NCI-H1436 treated with DMSO at 0.1 percent for 48 hours (cell line): ENCODE measurements at places on chromosomes 6 and 20.

DNA sequence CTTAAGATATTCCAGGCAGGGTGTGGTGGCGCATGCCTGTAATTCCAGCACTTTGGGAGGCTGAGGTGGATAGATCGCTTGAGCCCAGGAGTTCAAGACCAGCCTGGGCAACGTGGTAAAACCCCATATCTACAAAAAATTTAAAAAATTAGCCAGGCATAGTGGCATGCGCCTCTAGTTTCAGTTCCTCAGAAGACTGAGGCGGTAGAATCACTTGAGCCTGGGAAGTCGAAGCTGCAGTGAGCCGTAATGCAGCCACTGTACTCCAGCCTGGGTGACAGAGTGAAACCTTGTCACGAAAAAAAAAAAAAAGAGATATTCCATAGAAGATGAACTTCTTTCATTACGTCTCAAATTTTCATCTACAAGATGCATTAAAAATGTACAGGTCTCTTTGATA, 46.7 kb upstream of the ISM1 start:
- DNase-seq, result no peak

DNA sequence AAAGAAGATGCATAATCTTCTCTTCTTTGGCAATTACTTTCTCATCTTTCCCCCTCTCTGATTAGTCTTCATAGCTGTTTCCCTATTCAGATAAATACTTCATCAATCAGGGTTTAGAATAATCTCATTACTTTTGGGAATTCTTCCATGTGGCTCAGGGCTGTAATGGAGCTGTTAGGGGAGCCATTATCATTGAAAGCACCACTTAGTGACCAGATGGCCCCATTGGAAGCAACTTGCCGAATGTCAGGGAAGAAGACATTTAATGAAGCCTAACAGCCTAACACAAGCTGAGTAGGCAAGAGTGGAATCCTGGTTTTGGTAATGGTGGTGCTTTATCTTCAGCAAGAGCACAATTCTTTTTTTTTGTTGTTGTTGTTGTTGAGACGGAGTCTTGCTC, 45.0 kb downstream of the TIAM2 start:
- no peak for DNase-seq

GRCh38 chr6:165831812-165832510, 168.9 kb upstream of the PDE10A start:
- DNase-seq, result no peak

GRCh38 chr6:168837254-168838036, 396.5 kb downstream of the SMOC2 start:
- DNase-seq, result no peak

DNA sequence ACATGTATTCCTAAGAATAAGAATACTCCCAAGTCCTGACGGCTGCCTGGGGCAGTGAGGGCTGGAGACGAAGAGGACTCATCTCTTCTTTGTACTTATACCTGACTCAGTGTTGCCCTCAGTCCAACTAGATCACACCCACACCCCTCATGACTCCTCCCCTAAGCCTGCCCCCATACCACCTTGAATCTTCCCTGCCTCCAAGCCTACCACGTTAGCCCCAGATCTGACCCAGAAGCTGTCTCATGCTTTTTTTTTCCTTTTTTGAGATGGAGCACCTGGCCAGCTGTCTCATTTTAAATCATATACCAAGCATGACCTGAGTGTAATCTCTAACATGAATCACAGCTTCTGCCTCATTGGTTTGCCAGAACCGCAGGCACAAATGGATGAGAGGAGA, 45.2 kb downstream of the MUC22 start:
- no peak for DNase-seq

GRCh38 chr6:129345890-129346289, 364.1 kb downstream of the ARHGAP18 start:
- DNase-seq, result no peak

GRCh38 chr20:32111753-32112152, 2.2 kb downstream of the TM9SF4 start:
- DNase-seq, result no peak

DNA sequence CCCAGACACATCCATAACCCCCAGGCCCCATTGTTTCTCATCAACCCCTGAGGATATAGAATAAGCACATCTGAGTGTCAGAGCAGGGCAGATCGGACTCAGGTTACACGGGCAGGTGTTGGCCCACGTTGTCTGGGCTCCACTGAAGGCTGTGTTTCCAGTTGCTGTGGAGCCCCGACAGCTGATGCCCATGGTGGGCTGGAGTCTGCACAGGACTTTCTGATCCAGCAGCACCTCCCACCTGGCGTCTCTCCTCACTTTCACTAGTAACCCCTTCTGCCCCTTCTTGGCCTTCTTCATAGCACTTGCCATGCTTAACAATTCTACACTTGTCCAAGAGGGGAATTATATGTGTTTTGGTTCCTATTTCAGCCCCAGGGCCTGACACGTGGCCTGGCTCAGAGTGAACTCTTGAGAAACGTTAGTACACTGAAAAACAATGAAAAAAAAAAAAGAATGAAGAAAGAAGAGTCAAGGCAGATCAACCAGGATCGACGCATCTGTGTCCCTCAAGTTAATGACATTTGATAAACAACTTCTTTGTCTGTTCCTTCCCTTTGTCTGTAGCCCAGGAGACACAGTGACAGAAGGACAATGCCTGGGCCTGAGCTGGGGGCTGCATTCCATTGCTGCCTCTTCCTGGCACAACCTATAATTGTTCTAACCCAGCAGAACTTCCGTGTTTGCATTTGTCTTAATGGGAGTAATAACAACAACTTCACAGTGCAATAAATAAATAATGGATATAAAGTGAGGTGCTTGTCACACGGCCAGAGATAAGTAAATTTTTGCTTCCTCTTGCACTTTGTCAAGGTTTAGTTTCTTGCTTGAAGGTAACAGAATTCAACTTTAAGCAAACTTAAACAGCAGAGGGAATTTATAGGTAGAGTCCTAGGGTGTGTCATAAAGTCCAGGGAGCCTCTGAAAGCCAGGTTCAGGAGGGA, 224.2 kb upstream of the SSTR4 start:
- DNase-seq, result no peak

DNA sequence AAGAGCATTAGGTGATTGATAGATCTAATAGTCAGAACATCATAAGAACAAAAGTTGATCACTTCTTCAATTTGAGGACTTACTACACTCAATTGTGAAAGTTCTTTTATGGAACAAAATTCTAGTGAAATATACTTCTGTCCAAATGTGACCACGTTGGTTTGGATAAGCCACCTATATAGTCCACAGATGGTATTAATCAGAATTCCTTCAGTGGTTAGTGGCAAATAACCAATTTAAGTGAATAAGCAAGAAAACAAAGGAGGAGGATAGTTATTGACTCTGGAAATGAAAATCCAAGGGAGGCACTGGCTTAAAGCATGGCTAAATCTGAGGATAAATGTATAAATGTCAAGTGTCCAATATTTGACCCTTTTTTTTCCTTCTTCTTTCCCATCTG, 268.5 kb upstream of the MARCKS start:
- no peak for DNase-seq

DNA sequence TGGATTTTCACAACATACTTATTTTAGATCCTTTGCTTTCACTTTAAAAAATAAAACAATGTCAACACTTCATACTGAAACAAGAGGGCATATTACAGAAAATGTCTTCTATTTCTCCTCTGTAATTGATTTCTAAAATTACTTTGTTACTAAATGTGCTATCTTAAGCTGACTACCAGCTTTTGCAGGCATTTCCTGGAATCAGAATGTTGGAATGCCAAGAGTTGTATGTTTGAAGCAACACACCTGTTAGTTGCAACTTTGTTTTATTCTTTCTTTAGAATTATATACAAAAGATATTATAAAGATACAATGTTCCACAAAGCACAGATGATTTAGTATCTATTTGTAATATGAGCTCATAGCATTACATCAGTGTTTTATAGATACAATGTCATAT, 62.5 kb upstream of the TMEM170B start:
- DNase-seq, result no peak

- DNase-seq, result no peak
Measured at GRCh38 chr20:45507011-45507820, 8.2 kb downstream of the SPINT3 start.

GRCh38 chr20:60851826-60852704, 400.0 kb upstream of the CDH4 start:
- DNase-seq, result no peak

- DNase-seq, result no peak
Measured at GRCh38 chr6:142935553-142936517, 9.1 kb downstream of the HIVEP2 start.

DNA sequence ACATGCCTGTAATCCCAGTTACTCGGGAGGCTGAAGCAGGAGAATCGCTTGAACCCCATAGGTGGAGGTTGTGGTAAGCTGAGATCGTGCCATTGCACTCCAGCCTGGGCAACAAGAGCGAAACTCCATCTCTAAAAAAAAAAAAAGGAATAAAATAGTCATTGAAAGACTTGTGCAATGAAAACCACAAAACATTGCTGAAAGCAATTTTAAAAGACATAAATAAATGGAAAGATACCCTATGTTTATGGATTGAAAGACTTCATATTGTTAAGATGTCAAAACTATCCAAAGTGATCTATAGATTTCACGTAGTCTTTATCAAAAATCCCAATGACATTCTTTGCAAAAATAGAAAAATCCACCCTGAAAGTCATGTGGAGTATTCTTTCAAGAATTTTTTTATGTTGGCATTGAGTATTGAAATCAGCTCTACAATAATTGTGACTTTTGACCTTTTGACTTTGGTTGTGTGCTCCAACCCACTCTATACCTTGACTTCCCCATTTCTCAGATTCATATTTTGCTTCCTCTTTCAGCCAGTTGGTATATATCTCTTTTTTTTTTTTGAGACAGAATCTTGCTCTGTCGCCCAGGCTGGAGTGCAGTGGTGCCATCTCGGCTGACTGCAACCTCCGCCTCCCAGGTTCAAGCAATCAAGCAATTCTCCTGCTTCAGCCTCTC, 45.5 kb upstream of the SLC23A2 start:
- no peak for DNase-seq

DNA sequence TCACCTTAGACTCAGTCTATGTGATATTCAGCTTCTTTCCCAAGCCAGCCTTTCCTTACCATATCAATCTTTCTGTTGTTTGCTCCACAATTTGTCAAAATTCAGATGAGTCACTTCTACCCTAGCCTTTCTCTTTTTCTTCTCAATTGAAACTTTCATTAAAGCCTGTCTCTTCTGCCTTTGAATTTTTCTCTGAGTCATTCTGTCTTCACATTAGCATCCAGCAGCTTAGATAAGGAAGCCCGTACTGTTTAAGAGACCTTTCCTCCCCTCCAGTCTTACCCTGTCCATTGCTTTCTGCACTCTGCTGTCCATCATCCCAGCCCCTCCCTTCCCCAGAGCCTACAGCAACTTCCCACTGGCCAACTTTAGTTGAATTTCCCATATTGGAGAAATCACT, 34.9 kb upstream of the RALGAPA2 start:
- no peak for DNase-seq

DNA sequence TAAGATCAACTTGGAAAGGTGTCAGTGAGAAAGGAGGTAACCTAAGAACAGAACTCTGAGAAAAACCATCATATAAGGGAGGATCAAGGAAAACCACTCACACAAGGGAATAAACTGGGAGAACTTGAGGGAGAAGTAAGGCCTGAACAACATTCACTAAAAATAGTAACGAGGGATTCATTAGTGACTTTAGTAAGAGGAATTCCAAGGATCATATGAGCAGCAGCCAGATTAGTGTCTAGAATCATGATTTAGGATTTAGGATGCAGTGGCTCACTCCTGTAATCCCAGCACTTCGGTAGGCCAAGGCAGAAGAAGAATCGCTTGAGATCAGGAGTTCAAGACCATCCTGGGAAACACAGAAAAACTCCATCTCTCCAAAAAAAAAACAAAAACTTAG, 376.5 kb upstream of the MARCKS start:
- DNase-seq, result no peak

- DNase-seq, result no peak
Measured at GRCh38 chr6:161835500-161836215, 561.8 kb upstream of the AGPAT4 start.

DNA sequence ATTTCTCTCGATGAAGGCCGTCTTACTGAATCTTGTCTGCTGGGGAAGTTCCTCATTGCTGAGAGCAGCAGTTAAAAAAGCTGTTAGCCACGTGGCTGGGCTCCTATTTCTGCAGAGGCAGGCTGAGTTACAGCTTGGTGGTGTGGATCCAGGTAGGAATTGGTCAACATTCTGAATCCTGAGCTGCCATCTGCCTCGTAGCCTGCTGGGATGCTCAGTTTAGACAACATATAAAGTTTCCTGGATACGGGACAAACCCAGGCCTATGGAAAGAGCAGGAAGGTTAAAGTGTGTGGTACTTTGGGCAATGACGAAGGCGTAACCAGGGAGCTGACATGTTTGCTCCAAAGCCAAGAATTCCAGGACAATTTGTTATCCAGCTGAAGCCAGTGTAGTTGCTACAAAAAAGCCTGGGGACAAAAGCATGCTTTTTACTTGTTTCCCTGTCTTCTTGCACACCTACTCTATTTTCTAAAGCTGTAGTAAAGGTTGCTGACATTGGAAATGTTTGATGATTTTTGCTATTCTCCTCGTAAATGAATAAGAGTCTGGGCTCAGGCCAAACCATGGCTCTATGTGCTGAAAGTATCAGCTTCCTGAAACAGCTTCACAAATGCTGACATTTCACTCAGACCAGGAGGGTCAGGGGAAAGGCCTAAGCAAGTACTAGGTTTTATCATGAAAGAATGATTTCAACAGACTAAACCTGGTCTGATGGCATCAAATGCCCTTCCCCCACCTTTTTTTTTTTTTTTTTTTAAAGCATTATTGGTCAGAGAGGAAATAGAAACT, 12.4 kb upstream of the MYLK2 start:
- no peak for DNase-seq

DNA sequence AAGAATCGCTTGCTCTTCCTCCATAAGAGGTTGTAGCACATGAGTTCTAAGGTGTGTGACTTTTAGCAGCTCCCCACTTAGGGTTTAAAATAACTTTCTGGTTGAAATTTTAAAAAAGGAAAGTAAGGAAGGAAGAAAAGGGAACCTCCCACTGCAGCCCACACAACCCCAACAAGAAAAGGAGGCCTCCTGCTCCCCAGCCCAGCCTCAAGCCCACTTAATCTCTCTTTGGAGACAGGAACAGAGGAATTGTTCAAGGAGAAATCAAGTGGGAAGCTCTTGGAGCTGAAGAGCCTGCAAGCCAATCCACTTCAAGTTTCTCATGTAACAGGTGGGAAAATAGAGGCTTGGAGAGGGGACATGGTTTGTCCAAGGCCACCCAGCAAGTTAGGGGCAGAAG, 39.1 kb upstream of the PREX1 start:
- DNase-seq, result no peak

- DNase-seq, result no peak
Measured at GRCh38 chr6:105036351-105036750, 79.4 kb downstream of the LIN28B start.

GRCh38 chr20:44597516-44597915, 15.1 kb downstream of the PKIG start:
- DNase-seq, result no peak

DNA sequence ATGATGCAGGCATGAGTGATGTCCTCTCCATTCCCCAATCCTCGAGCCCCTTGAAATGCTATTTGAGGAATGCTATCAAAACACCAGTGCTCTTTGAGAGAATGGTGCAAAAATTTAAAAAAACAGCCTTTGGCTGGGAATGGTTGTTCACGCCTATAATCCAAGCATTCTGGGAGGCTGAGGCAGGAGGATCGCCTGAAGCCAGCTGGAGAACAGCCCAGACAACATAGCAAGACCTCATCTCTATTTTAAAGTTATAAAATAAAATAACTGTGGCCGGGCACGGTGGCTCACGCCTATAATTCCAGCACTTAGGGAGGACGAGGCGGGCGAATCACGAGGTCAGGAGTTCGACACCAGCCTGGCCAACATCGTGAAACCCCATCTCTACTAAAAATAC, 4.2 kb upstream of the VARS1 start:
- no peak for DNase-seq

- no peak for DNase-seq
Measured at GRCh38 chr6:51147756-51148155, 329.1 kb downstream of the TFAP2B start.
